Breast epithelium (tissue), 4 donors: ENCODE measurements at places on chromosomes 13 and 19. TPM values are rescaled to one million over a fixed set of nuclear protein-coding genes. Genes with fewer than 3 reads are reported as not detected.

- no peaks in the 10 kb centered on the region for H3K4me1 ChIP-seq
- no peaks in the 10 kb centered on the region for H3K27me3 ChIP-seq
- no peak overlapping the region for H3K27ac ChIP-seq
- H3K4me3 ChIP-seq: no peak overlapping the region
These were observed 4.3 kb upstream of the KCTD4 start for GRCh38 chr13:45205124-45205523.

GRCh38 chr19:33517922-33518321 lies 3.7 kb downstream of the PEPD start:
- H3K27me3 ChIP-seq: no peaks in the 10 kb centered on the region
- H3K4me1 ChIP-seq: no peaks in the 10 kb centered on the region
- no peak overlapping the region for H3K4me3 ChIP-seq
- DNase-seq: no peak
- H3K36me3 ChIP-seq: no peaks in the 10 kb centered on the region

GRCh38 chr13:89980896-89981295 lies 1366.6 kb upstream of the MIR17HG start:
- no peak overlapping the region for H3K4me3 ChIP-seq
- DNase-seq: no peak
- H3K27me3 ChIP-seq: no peaks in the 10 kb centered on the region
- H3K4me1 ChIP-seq: no peaks in the 10 kb centered on the region
- peaks cover 4% of the 10 kb centered on the region for H3K36me3 ChIP-seq
- H3K27ac ChIP-seq: no peak overlapping the region

GRCh38 chr13:109877809-109878208 lies 91.4 kb upstream of the IRS2 start:
- DNase-seq: no peak
- H3K27me3 ChIP-seq: no peaks in the 10 kb centered on the region
- no peaks in the 10 kb centered on the region for H3K36me3 ChIP-seq

DNA sequence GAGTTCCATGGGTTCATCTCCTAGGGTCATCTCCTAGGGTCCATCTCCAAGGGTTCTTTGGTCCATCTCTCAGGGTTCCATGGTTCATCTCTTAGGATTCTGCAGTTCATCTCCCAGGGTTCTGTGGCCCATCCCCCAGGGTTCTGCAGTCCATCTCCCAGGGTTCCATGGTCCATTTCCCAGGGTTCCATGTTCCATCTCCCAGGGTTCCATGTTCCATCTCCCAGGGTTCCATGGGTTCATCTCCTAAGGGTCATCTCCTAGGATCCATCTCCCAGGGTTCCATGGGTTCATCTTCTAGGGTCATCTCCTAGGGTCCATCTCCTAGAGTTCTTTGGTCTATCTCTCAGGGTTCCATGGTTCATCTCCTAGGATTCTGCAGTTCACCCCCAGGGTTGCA lies 4.9 kb downstream of the TMEM59L start:
- no peak overlapping the region for H3K27ac ChIP-seq
- no peak for DNase-seq
- H3K4me3 ChIP-seq: no peak overlapping the region
- H3K27me3 ChIP-seq: no peaks in the 10 kb centered on the region

DNA sequence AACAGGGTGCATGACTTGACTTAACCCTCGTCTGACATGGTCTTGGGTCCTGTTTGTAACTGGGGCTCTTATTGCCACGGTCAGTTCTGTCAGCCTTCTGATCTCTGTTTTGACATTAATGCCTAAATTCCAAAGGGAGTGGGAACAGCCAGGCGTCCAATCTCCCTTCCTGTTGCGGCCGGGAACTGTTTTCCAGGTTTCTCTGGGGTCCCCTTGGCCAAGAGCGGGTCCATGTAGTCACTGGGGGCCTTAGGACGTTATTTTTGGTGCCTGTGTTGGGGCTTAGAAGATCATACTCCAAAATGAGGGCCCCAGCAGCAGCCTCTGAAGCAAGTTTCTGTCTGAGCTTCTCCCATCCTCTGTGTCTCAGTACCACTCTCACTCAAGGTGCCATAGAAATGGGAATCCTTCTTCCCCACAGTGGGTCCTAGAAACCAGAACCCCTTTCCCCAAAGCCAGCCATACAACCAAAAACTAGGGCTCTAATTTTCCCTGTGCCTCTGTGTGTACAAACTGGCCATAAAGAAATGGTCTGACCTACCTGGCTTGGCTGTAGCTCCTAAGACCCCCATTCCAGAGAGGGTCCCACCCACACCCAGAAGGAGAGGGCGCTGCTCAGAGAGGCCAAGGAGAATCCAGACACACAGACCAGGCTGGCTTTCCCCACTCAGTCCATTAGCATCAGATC lies 50.4 kb downstream of the C13orf46 start:
- H3K4me1 ChIP-seq: peaks cover 13% of the 10 kb centered on the region
- DNase-seq: no peak
- no peak overlapping the region for H3K4me3 ChIP-seq
- H3K27me3 ChIP-seq: no peaks in the 10 kb centered on the region

DNA sequence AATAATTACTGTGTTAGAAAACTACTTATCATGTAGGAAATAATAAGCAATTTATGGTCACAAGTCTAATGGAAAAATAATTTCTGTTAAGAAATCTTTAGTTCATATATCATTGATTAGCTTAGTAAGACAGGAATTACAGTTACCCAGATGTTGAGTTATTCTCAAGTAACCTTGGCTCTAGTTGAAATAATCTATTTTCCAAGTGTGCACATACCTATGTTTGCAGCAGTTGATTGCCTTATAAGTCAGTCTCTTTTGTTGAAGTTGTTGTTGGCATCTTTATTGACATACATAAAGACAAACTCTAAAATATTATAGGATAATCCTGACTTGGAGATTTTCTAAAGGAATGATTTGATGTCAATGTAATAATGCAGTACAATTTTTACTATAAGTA lies 511.4 kb upstream of the KLF12 start:
- no peaks in the 10 kb centered on the region for H3K4me1 ChIP-seq
- no peak overlapping the region for H3K4me3 ChIP-seq
- no peak overlapping the region for H3K27ac ChIP-seq
- H3K27me3 ChIP-seq: no peaks in the 10 kb centered on the region

DNA sequence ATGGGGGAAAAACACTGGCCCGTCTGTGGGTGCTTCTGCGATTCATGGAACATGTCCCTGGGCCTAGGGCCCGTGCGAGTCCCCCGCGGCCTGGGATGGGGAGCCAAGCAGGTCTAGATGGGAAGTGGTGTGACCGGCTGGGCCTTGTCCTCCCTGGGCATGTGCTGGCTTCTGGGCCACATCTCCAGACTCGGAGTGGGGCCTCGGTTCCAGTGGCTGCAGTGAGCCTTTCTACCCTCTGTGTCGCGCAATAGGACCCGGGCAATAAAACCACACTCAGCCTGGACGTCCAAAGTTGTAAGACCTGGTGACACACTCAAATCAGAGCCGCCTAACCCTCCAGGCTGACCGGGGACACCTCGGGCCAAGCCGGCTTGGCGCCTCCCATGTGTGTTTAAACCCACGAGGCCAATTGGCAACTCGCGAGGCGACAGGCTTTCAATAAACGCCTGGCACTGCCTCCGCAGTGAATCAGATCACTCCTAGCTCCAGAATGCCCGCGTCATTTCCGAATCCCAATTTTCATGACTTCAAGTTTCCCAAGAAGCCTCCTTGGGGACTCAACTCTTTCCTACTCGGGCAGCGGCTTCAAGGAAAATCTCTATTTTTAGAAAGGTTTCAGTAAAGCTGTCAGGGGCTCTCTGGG lies 57.3 kb downstream of the KLF2 start:
- DNase-seq: peak; percentile 39
- H3K27ac ChIP-seq: peak overlapping the region; percentile 87
- no peaks in the 10 kb centered on the region for H3K4me1 ChIP-seq
- H3K36me3 ChIP-seq: no peaks in the 10 kb centered on the region
- no peaks in the 10 kb centered on the region for H3K27me3 ChIP-seq

- no peaks in the 10 kb centered on the region for H3K36me3 ChIP-seq
- no peaks in the 10 kb centered on the region for H3K4me1 ChIP-seq
- no peak overlapping the region for H3K27ac ChIP-seq
- H3K4me3 ChIP-seq: no peak overlapping the region
- DNase-seq: no peak
These were observed 3.8 kb upstream of the IFNL4 start for GRCh38 chr19:39252458-39252857.

- DNase-seq: no peak
- no peak overlapping the region for H3K4me3 ChIP-seq
These were observed 92.8 kb upstream of the RAP2A start for GRCh38 chr13:97341135-97341534.

- no peak overlapping the region for H3K4me3 ChIP-seq
- H3K27me3 ChIP-seq: no peaks in the 10 kb centered on the region
- H3K4me1 ChIP-seq: no peaks in the 10 kb centered on the region
- no peaks in the 10 kb centered on the region for H3K36me3 ChIP-seq
- no peak for DNase-seq
These were observed 18.6 kb upstream of the C13orf46 start for GRCh38 chr13:113992276-113993005.

DNA sequence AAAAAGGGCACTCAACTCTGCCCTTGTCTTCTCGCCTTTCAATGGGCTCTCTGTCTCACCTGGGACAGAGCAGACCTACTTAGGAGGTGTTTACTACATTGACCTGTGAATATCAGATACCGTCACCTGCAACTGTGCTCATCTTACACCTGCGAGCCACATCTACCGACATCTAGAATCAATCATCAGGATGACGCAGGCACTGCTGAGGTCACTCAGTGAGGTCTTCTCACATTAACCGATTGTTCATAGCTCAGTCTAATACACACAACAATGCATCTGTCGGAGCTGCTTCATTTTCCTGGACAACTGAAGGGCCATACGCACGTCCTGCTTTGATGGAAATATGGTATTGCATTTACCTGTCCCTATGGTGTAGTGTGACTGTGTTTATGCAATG lies 211.9 kb downstream of the FGF9 start:
- no peak overlapping the region for H3K27ac ChIP-seq
- H3K36me3 ChIP-seq: no peaks in the 10 kb centered on the region
- H3K27me3 ChIP-seq: no peaks in the 10 kb centered on the region
- H3K4me3 ChIP-seq: no peak overlapping the region
- no peak for DNase-seq

DNA sequence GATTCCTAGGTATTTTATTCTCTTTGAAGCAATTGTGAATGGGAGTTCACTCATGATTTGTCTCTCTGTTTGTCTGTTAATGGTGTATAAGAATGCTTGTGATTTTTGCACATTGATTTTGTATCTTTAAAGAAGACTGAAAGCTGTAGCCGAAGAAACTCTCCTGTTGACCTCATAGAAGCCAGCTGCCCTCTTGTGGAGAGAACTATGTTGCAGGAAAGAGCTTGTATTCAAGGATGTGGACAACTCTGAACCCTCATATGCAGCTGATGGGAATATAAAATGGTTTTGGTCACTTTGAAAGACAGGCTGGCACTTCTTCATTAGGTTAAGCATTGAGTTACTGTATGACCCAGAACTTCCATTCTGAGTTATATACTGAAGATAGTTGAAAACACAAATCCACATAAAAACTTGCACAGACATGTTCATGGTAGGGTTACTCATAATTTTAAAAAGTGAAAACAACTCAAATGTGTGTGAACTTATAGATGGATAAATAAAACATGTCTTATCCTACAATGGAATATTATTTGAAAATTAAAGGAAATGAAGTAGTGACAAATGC lies 65.8 kb upstream of the SLITRK6 start:
- no peaks in the 10 kb centered on the region for H3K27me3 ChIP-seq
- H3K27ac ChIP-seq: no peak overlapping the region
- DNase-seq: no peak

- H3K4me3 ChIP-seq: no peak overlapping the region
- no peaks in the 10 kb centered on the region for H3K27me3 ChIP-seq
- DNase-seq: no peak
These were observed 29.8 kb downstream of the CERS1 start for GRCh38 chr19:18865973-18866799.

GRCh38 chr13:81990652-81991051 lies 1649.7 kb upstream of the SPRY2 start:
- H3K27ac ChIP-seq: no peak overlapping the region
- DNase-seq: no peak
- no peak overlapping the region for H3K4me3 ChIP-seq
- no peaks in the 10 kb centered on the region for H3K36me3 ChIP-seq
- H3K27me3 ChIP-seq: no peaks in the 10 kb centered on the region

DNA sequence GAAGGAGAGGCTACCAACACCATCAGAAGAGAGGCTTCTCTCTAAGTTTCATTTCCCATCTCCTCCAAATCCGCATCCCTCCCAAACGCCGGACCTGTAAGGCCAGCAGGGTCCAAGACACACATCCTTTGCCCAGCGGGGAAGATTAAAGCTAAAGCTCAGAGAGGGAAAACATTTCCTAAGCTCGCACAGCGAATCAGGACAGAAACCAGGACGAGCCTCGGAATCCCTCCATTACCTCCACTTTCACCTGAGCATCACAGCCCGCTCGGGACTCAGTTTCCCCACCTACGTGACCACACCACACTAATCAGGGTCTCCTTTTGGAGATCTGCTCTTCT lies 711 bp upstream of the FOSB start:
- DNase-seq: no peak
- H3K4me3 ChIP-seq: peak overlapping the region; percentile 76
- H3K27me3 ChIP-seq: no peaks in the 10 kb centered on the region
- H3K4me1 ChIP-seq: peaks cover 8% of the 10 kb centered on the region
- H3K36me3 ChIP-seq: no peaks in the 10 kb centered on the region
- peak overlapping the region; percentile 99 for H3K27ac ChIP-seq

DNA sequence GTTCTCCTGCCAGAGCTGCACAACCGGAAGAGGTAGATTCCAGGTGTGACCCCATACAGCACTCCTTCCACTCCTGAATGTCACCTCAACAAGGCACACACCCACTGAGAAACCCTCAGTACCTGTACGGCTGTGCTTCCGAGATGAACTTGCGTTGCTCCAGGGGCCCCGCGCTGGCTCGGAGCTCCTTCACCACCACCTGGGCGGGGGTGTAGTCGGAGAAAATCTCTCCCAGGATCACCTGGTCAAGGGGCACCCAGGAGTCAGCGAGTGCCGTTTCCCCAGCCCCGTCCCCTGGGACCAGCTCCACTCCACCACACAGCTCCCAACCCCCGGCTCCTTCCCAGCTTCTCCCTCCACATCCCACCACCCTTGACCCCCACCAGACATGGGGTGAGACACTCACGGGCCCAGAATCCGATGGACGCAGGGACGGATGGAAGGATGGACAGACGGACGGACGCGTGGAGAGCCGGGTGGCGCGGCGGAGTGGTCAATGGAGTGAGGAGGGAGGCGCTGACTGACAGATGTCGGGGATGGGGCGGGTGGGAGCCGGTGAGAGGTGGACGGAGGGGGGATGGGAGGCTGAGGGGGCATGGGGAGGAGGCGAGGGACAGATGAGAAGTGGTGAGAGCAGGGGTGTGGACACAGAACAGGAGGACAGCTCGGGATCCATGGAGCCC lies 2.8 kb downstream of the LMTK3 start:
- no peak overlapping the region for H3K27ac ChIP-seq
- H3K4me3 ChIP-seq: no peak overlapping the region
- peaks cover 9% of the 10 kb centered on the region for H3K27me3 ChIP-seq

LHB gene
- total RNA-seq: not detected

ACER1 gene
- 0.33 TPM for total RNA-seq
